Heart right ventricle (tissue), 16 donors: ENCODE measurements at places on chromosomes 3 and 15. TPM values are rescaled to one million over a fixed set of nuclear protein-coding genes. Genes with fewer than 3 reads are reported as not detected.
A peak's percentile ranks its signal among the peaks of the same experiment; 100 is the strongest.

GRCh38 chr3:37824954-37825328, 36.7 kb upstream of the CTDSPL start:
- no peak for DNase-seq
- no peak overlapping the region for H3K4me3 ChIP-seq
- H3K27ac ChIP-seq, result peak overlapping the region; percentile 1
- no peaks in the 10 kb centered on the region for H3K27me3 ChIP-seq

Gene PARP15
- 1.7 TPM for total RNA-seq

Gene ISLR2
- total RNA-seq, result 1.2 TPM

- H3K27ac ChIP-seq, result no peak overlapping the region
- no peaks in the 10 kb centered on the region for H3K27me3 ChIP-seq
- H3K4me1 ChIP-seq, result no peaks in the 10 kb centered on the region
- DNase-seq, result no peak
- no peak overlapping the region for H3K4me3 ChIP-seq
Observed at GRCh38 chr3:173018758-173019157, 122.3 kb downstream of the SPATA16 start.

DNA sequence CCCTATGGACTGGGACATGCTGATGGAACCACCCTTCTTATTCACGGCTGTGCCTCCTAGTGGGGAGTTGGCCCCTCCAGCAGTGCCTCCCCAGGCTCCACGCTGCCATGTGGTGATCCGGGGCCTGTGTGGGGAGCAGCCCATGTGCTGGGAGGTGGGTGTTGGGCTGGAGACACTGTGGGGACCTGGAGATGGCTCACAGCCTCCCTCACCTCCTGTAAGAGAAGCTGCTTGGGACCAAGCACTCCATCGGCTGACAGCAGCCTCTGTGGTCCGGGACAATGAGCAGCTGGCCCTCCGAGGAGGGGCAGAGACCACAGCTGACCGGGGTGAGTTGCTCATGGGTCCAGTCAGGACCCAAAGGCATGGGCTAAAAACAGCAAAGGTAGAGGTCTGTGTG, 9.1 kb downstream of the ALG3 start:
- DNase-seq, result no peak
- H3K27ac ChIP-seq, result no peak overlapping the region
- peaks cover 7% of the 10 kb centered on the region for H3K4me1 ChIP-seq

- no peak overlapping the region for H3K4me3 ChIP-seq
- H3K27ac ChIP-seq, result no peak overlapping the region
- H3K4me1 ChIP-seq, result peaks cover 18% of the 10 kb centered on the region
- H3K36me3 ChIP-seq, result peaks cover 39% of the 10 kb centered on the region
Observed at GRCh38 chr3:72375237-72376076, 472.8 kb downstream of the SHQ1 start.

- no peaks in the 10 kb centered on the region for H3K27me3 ChIP-seq
- no peak for DNase-seq
- H3K36me3 ChIP-seq, result no peaks in the 10 kb centered on the region
- H3K4me3 ChIP-seq, result no peak overlapping the region
- no peak overlapping the region for H3K27ac ChIP-seq
Observed at GRCh38 chr15:77380033-77380432, 39.9 kb downstream of the PEAK1 start.

Gene IL17RE
- total RNA-seq, result 2.3 TPM

Gene SERINC4
- total RNA-seq, result 0.50 TPM

- no peaks in the 10 kb centered on the region for H3K27me3 ChIP-seq
- H3K36me3 ChIP-seq, result no peaks in the 10 kb centered on the region
- no peak overlapping the region for H3K27ac ChIP-seq
- no peaks in the 10 kb centered on the region for H3K4me1 ChIP-seq
Observed at GRCh38 chr3:31777887-31778286, 203.2 kb downstream of the OSBPL10 start.

- no peaks in the 10 kb centered on the region for H3K27me3 ChIP-seq
- no peaks in the 10 kb centered on the region for H3K4me1 ChIP-seq
- no peak overlapping the region for H3K27ac ChIP-seq
- no peaks in the 10 kb centered on the region for H3K36me3 ChIP-seq
- DNase-seq, result no peak
- no peak overlapping the region for H3K4me3 ChIP-seq
Observed at GRCh38 chr15:48084759-48085590, 35.8 kb upstream of the SLC24A5 start.

GRCh38 chr15:69926721-69927120, 171.0 kb downstream of the TLE3 start:
- H3K4me3 ChIP-seq, result no peak overlapping the region
- no peaks in the 10 kb centered on the region for H3K4me1 ChIP-seq
- H3K27ac ChIP-seq, result no peak overlapping the region
- H3K36me3 ChIP-seq, result no peaks in the 10 kb centered on the region

- no peaks in the 10 kb centered on the region for H3K36me3 ChIP-seq
- DNase-seq, result peak; percentile 56
- H3K27me3 ChIP-seq, result no peaks in the 10 kb centered on the region
- H3K27ac ChIP-seq, result no peak overlapping the region
- no peak overlapping the region for H3K4me3 ChIP-seq
Observed at GRCh38 chr3:32176989-32177701, 61.3 kb upstream of the CMTM8 start.

Gene TMEM207
- not detected for total RNA-seq

Gene ANKDD1A
- 0.89 TPM for total RNA-seq

- no peak overlapping the region for H3K4me3 ChIP-seq
- DNase-seq, result no peak
- no peak overlapping the region for H3K27ac ChIP-seq
- H3K27me3 ChIP-seq, result no peaks in the 10 kb centered on the region
- no peaks in the 10 kb centered on the region for H3K36me3 ChIP-seq
Observed at GRCh38 chr3:171824116-171824515, 13.8 kb upstream of the PLD1 start.

Gene CAMK2N2
- 0.25 TPM for total RNA-seq

Gene PPM1L
- 39.7 TPM for total RNA-seq

GRCh38 chr3:55505776-55506175, 18.7 kb upstream of the WNT5A start:
- no peaks in the 10 kb centered on the region for H3K36me3 ChIP-seq
- no peak overlapping the region for H3K4me3 ChIP-seq
- DNase-seq, result no peak
- peaks cover 10% of the 10 kb centered on the region for H3K27me3 ChIP-seq
- H3K27ac ChIP-seq, result no peak overlapping the region
